AG04450 (cell line): ENCODE measurements at places on chromosomes 3 and 15.

- no peak for DNase-seq
These were observed 157.6 kb upstream of the CTDSPL start for GRCh38 chr3:37704064-37704463.

- DNase-seq, result no peak
These were observed 393.1 kb downstream of the PLOD2 start for GRCh38 chr3:145767909-145768308.

GRCh38 chr15:94526071-94526689, 294.8 kb downstream of the MCTP2 start:
- no peak for DNase-seq

GRCh38 chr15:42533246-42533645, 15.3 kb downstream of the LRRC57 start:
- DNase-seq, result no peak

DNA sequence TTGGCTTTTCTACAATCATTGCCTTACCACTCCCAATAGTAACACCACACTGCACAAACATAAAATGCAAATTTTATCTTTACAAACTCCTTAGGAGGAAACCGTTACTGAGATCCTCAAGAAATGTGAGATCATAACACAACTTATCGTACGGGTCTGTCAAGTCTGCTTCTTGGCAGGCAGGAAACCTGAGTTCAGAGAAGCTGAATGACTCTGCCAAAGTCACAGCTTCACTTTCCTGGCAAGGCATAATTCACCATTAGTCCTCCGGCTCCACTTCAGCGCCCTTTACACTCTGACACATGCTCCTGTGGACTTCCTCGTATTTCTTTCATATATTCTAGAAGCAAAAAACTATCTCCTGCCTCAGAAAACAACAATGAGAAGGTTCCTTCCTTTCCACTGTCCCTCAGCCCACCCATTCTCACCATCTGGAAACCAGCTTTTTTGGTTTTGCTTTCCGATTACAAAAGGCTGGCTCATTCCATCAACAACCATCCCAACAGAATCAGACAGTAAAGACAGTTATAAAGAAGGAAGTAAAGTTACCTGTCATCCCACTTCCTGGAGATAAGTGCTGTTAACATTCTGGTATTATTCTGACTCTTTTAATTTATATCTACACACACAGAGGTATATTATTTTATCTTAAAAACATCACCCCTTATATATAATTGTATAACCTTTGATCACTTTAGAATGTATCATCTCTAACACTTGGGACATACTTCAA, 223.4 kb downstream of the STT3B start:
- DNase-seq, result no peak

DNA sequence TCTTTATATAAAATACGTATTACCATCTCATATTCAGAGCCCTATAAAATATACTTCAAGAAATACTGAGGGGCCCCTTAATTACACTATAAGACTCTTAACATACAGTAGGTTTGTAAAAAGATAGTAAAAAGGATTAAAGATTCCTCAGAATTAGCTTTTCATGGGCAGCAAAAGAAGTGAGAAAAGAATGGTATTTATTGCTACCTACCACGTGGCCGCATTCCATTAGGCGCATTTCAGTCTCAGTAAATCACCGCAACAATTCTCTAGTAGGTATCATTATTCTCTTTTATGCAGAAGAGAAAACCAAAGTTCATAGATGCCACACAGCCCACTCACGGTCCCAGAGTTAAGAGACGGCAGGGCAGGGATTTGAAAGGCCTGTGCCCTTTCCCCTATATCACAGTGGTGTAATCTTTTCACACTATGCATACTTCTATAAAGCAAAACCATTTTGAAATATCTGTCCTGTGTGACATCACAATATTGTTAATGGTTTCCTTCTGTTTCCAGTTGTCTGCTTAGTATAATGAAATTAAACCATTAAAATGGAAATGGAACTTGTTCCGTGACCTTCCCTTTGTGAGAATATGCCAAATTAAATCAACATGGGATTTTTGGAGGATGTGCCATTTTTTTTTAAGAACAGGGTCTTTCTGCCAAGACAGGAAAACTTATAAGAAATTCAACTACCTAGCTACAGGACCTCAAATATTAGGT, 1072.2 kb downstream of the FHIT start:
- DNase-seq, result no peak

- DNase-seq, result no peak
These were observed 10.1 kb downstream of the CEP63 start for GRCh38 chr3:134495980-134496379.

GRCh38 chr3:84946240-84946639, 12.5 kb upstream of the CADM2 start:
- no peak for DNase-seq

- no peak for DNase-seq
These were observed 289.8 kb downstream of the ZBTB20 start for GRCh38 chr3:114857299-114857701.

- peak; percentile 50 for DNase-seq
These were observed 57.0 kb upstream of the MCTP2 start for GRCh38 chr15:94174399-94174802.

DNA sequence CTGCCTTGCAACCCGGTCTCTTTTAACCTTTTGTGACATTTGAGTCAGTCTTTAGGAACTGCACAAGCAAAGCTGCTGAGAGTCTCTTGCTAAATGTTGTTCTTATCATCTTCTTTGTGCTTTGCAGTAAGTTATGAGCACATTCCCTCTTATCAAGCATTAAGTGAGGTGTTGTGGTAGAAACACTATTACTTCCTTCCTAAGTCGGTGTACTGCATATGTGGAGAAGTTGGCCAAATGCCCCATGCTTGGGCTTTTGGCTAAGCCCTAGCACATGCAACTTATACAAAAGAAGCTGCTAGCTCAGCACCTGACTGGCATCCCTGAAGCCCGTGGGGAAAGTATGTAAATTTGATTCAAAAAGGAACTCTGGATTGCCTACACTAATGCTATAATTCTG, 136.5 kb upstream of the RBMS3 start:
- no peak for DNase-seq

- DNase-seq, result no peak
These were observed 975.6 kb downstream of the ROBO1 start for GRCh38 chr3:78792212-78792611.

DNA sequence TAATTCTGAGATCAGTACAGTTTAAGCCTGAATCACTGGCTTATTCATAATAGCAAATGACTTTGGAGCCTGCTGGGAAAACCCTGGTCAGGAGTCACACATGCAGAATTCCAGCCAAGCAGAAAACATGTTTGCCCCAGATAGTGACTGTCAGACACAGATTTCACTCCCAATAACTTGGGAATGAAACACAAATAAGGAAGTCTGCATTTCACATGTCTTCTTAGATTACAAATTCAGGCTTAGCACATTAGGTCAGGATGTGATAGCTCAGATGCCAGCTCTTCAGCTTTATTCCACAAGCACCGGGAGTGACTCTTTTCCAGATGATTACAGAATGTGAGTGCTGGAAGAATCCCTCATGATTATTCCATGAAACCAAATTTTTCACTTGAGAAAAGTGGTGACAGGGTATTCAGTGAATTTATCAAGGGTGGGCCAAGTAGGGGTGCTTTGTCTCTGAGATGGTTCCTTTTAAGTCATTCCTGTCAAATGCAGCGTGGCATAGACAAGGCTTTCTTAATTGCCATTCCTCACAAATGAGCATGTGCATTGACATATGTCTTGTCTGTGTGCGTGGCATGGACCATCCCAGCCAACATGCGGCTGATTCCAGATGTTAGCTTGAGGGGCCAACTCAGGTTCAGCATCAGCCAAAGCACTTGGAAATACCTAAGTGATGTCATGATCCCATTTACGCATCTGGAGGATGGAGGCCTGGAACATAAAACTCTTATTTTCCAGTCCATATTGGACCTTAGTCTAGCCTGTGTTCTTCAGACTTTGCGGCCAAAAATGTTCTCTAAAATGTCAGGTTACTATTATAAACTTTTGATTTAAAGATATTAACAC, 191.0 kb downstream of the EPHB1 start:
- DNase-seq, result no peak

DNA sequence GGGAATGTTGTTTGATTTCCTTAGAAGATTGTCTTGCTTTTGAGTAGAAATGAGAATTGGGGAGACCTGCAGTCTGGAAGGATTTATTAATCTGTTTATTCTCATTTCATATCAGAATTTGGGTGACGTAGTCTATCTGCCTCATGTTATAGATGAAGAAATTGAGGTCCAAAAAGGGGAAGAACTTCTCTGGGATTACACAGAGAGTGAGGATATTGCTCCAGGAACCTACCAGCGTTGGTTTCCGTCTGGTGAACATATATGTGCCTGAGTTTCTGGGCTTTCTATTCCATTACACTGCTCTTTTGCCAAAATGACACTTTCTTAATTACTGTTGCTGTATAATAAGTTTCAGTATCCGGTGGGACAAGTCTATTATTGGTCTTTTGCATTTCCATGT, 51.8 kb downstream of the CTDSPL start:
- no peak for DNase-seq

GRCh38 chr3:27712136-27713077, 9.7 kb downstream of the EOMES start:
- peak; percentile 37 for DNase-seq

DNA sequence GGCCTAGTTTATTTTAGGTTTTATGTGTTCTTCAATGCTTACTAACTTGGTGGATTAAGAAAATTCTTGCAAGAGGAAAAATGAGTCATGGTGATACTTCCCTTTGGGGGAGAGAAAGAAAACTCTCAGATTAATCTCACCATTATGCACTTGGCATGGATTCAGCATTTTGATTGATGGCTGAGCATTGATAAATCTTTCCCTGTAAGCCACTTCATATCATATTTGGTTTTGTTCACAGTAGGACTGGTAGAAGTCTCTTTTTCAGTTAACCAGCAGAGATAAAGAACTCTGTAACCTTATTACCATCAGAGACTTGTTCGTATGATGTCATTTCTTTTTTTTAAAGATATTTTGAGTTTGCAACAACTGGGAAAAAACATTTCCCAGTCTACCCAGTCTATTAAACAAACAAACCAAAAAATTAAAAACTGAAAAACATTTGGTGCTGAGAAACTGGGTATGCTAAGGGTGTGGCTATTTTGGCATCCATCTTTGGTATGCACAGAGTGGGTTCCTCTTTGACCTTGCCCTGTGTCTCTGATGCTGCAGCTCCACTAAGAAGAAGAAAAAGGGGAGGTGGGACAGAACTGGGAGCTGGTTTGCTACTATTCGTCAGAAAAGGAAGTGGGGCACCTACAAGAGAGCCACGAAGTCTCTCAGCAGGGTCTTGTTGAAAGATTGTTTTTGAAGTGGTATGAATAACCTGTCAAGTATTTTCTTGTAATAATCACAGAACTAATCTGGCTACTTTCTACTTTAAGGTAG, 17.2 kb downstream of the TMOD3 start:
- no peak for DNase-seq

GRCh38 chr3:4758957-4759656, 220.1 kb upstream of the BHLHE40 start:
- no peak for DNase-seq

DNA sequence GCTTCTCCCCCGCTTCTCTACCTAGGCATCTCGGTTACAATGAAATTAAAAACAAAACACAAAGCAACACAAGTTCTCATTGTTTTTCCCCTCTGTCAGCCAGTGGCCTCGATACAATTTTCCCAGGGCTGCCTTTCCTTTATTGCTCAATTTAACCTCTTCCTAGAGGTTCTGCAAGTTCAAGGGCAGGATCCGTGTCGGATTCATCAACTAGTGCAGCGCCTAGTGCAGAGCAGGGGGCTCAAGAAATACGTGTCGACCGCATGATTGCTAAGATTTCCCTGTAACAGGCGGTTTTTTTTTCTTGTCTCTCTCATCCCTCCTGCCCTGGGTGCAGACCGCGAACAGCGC, 1.4 kb upstream of the BHLHE40 start:
- no peak for DNase-seq

DNA sequence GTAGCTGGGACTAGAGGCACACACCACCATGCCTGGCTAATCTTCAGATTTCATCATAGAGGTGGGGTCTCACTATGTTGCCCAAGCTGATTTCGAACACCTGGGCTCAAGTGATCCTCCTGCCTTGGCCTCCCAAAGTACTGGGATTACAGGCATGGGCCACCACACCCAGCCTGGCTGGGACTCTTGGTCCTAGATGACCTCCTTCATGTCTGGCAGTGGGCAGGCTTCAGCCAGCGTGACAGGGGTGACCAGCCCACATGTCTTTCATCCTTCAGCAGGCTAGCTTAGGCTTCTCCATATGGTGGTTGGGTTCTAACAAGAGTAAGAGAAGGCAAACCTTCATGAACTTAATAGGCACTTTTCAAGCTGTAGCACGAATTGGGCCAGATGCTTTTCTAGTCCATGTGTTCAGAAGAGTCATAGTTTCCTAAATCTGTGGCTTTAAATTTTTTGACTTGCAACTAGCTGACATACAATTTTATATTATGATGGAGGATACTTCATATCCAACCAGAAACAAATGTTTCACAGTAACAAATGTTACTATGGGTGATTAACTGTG, 7.6 kb downstream of the GPD1L start:
- DNase-seq, result no peak

GRCh38 chr15:60328852-60329443, 68.8 kb downstream of the ANXA2 start:
- DNase-seq, result no peak
